ENCODE measurements at places on chromosomes 3 and 15. TPM values are rescaled to one million over a fixed set of nuclear protein-coding genes. Genes with fewer than 3 reads are reported as not detected.

FXR1 gene
- 244 TPM for total RNA-seq

STXBP5L gene
- total RNA-seq, result not detected

DNA sequence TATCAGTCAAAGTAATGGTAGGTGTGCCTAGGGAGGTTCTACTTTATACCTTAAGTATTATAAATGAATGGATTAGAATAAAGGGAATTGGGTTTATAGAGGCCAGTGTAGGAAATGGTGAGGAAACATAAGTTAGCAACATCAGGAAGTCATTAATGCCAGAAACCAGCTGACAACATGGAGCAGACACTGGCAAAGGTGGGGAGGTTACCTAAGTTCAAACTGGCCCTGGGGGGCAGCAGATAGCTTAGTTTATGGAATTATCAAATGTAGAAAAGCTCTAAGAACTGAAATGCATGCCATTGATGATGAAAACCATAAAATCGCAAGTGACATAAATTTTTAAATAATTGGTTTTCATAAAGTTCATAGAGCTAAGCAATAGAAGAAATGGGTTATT, 498.6 kb downstream of the NAALADL2 start:
- no peak for DNase-seq

- DNase-seq, result no peak
Measured at GRCh38 chr3:133713347-133713746, 32.8 kb upstream of the TF start.

GRCh38 chr3:140188285-140188684, 253.3 kb downstream of the CLSTN2 start:
- no peak for DNase-seq

- no peak for DNase-seq
Measured at GRCh38 chr15:76916369-76916768, 11.2 kb upstream of the SCAPER start.

DNA sequence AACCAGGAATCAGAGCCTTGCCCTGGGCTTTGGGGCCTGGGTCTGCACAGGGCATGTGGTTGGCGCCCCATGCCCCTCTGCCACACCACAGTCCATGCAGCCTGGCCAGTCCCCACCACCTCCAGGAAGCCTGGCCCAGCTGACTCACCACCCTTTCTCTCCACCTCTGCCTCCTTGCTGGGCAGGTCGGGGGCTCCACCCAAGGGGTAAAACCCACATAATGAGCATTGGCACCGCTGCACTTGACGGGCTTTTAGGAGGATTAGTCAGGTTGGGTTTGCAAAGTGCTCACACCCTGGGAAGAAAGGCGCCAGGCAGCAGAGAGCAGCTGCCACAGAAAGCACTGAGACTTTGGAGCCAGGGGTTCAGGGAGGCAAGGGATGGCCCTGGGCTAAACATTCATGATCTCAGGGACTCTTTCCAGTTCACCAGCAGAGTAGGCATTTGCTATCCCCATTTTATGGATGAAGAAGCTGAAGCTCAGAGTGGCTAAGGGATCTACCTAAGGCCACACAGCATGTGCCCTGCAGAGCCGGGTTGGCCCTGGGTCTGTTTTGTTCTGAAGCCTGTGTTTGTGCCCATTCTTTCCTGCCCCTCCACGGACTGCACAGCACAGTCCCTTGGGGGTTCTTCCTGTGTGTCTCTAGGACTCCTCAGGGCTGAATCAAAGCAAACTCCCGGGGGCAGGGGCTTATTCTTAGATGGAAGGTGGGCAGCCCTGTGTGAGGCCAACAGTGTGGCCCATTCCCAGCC, 113.4 kb downstream of the ETFA start:
- DNase-seq, result no peak

GRCh38 chr3:42349765-42350594, 60.4 kb downstream of the LYZL4 start:
- no peak for DNase-seq

Measured in pulmonary artery endothelial cell (primary cell).